Effector memory CD4-positive, alpha-beta T cell (primary cell): ENCODE measurements at places on chromosomes 6 and 20.

- no peak overlapping the region for H3K27ac ChIP-seq
- peaks cover 31% of the 10 kb centered on the region for H3K27me3 ChIP-seq
- H3K4me1 ChIP-seq = peaks cover 13% of the 10 kb centered on the region
Observed at GRCh38 chr20:45470262-45470931, 844 bp downstream of the WFDC2 start.

- H3K36me3 ChIP-seq = peaks cover 15% of the 10 kb centered on the region
- DNase-seq = peak; percentile 1
- no peak overlapping the region for H3K27ac ChIP-seq
- H3K4me3 ChIP-seq = no peak overlapping the region
- H3K4me1 ChIP-seq = no peaks in the 10 kb centered on the region
Observed at GRCh38 chr6:37381579-37381978, 27.8 kb downstream of the RNF8 start.

DNA sequence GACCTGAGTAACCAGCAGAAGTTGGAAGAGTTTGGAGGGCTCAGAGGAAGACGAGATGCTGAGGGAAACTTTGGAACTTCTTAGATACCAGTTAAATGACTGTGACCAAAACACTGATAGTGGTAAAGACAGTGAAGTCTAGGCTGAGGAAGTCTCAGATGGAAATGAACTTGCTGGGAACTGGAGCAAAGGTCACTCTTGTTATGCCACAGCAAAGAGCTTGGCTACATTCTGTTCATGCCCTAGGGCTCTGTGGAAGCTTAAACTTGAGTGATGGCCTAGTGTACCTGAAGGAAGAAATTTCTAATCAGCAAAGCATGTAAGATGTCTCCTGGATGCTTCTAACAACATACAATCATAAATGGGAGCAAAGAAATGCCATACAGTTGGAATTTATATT is 24.7 kb downstream of the WDR27 start:
- DNase-seq = no peak
- H3K27ac ChIP-seq = no peak overlapping the region
- no peak overlapping the region for H3K4me3 ChIP-seq
- no peaks in the 10 kb centered on the region for H3K36me3 ChIP-seq
- H3K4me1 ChIP-seq = no peaks in the 10 kb centered on the region

DNA sequence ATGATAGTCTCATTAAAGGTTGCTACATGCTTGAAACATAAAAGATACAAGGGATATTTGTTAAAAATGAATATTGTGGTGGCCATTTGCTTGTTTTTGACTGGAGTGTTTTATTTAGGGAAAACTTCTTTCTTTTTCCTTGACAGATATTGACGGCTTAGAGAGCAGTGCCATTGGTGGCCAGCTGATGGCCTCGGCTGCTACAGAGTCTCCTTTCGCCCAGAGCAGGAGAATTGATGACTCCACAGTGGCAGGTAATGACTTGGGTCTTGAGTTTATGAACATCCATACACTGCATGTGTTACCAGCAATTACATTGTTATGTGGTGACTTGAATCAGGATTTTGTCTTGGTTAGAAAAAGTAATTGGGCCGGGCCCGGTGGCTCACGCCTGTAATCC is 67.5 kb upstream of the PBOV1 start:
- H3K27ac ChIP-seq = no peak overlapping the region
- H3K27me3 ChIP-seq = no peaks in the 10 kb centered on the region
- no peaks in the 10 kb centered on the region for H3K36me3 ChIP-seq
- DNase-seq = no peak

DNA sequence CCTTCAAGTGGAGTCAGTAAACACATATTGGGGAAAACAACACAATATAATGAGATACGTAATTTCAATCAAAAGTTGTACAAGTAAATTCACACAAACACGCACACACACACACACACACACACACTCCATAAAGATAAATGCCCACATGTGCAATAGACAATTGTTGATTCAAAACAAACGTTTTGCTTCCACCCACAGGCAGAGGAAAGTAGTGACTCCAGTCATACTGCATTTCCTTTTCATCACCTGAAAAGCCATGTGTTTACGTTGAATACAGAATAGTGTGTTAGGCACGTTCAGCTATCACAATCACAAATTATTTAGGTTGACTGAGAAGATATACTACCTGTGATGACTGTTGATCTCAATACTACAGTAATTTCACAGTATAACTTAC is 443.8 kb upstream of the MANEA start:
- H3K4me1 ChIP-seq = no peaks in the 10 kb centered on the region
- no peak overlapping the region for H3K27ac ChIP-seq
- no peaks in the 10 kb centered on the region for H3K36me3 ChIP-seq
- H3K27me3 ChIP-seq = no peaks in the 10 kb centered on the region
- no peak for DNase-seq
- H3K4me3 ChIP-seq = no peak overlapping the region
